Activated T-helper 17 cell treated with anti-CD3 and anti-CD28 coated beads, Interleukin-2, amount 50 U/mL, for 72 hours (primary cell): ENCODE measurements at places on chromosomes 5 and 9. TPM values are rescaled to one million over a fixed set of nuclear protein-coding genes. Genes with fewer than 3 reads are reported as not detected.

The EFNA5 gene
- not detected for total RNA-seq

DNA sequence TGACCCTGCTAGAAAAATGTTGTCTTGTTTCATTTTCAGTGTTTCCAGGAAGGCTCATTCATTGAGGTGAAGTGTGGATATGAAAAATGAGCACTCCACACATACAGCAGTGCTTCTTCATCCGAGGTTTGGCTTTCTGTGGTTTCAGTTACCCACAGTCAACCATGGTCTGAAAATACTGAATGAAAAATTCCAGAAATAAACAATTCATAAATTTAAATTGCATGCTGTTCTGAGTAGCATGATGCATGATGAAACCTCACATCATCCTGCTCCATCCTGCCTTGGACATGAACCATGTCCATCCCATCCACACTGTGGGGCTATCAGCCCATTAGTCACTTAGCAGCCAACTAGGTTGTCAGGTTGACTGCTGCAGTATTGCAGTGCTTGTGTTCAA lies 10.4 kb upstream of the SLC45A2 start:
- peaks cover 4% of the 10 kb centered on the region for H3K4me1 ChIP-seq
- H3K27ac ChIP-seq = no peak overlapping the region
- no peaks in the 10 kb centered on the region for H3K27me3 ChIP-seq
- no peak overlapping the region for H3K4me3 ChIP-seq
- peak; percentile 83 for ATAC-seq

The ROPN1L gene
- 1.0 TPM for total RNA-seq

- H3K4me1 ChIP-seq = peaks cover 29% of the 10 kb centered on the region
- peak overlapping the region; percentile 88 for H3K27ac ChIP-seq
- peaks cover 13% of the 10 kb centered on the region for H3K27me3 ChIP-seq
- H3K36me3 ChIP-seq = peaks cover 35% of the 10 kb centered on the region
- H3K4me3 ChIP-seq = peak overlapping the region; percentile 89
These were observed 1.5 kb downstream of the CTNNA1 start for GRCh38 chr5:138754699-138755057.

DNA sequence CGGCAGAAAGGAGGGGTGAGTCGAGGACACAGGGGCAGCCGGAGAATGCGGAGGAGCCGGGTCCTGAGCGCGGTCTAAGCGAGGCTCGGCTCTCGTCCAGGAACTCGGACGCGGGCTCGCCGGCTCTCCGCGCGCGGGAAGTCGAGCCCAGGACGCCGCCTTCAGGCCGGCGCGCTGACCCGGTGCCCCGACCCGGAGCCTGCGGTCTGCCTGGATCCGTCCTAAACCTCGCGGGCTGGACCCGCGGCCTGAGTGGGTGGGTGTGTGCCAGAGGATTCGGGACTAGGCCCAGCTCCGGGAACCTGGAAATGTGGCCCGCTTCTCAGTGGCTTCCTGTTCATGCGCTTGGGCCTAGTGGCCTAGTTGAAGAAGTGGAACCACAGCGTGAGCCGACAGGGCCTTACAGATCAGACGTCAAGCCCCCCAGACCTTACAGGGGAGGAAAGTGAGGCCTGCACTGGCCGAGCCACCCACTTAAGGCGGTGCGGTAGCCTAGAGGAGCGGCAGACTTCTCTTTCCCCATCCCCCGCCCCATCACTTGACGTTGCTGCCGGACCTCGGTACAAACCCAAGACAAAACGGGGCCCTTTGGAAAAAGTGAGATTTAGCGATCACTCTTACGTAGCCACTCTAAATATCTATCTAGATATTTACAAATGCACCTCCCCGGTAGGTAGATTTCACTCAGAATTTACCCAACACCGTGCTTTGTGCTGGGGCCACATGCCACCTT lies 1.2 kb downstream of the CDKN2B-AS1 start:
- peak overlapping the region; percentile 88 for H3K4me3 ChIP-seq
- no peak for ATAC-seq
- peak overlapping the region; percentile 79 for H3K27ac ChIP-seq
- no peaks in the 10 kb centered on the region for H3K4me1 ChIP-seq

DNA sequence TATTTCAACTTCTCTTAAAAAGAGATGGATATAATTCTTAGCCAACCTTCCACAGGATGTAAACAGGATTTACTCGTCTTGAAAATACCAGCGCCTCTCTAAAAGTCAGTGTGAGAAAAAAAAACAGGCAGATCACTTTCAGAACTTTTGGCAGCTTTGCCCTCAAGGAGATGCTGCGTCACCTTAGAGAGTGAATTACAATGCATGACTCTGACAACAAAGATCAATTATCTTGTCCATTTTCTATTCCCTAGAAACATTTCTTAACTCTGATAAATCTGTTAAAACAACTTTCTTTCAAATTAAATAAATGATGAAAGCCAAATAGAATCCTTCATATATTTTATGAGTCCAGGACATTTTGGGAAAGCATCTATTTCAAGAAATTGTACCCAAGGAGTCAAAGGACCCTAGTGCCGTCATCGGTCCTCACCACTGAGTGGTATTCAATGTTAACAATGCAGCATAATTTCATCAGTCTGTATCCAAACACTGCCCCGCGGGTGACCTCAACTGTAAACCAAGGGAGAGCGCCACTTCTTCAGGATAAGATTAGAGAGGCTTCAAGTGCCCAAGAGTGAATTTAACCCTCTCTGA lies 536.0 kb downstream of the PDE4D start:
- H3K27me3 ChIP-seq = peaks cover 29% of the 10 kb centered on the region
- H3K4me1 ChIP-seq = no peaks in the 10 kb centered on the region
- no peak overlapping the region for H3K4me3 ChIP-seq
- no peak for ATAC-seq

- H3K4me1 ChIP-seq = no peaks in the 10 kb centered on the region
- H3K27ac ChIP-seq = no peak overlapping the region
- no peak for ATAC-seq
- peaks cover 7% of the 10 kb centered on the region for H3K27me3 ChIP-seq
These were observed 85.6 kb downstream of the PSD2 start for GRCh38 chr5:139881143-139881733.

The INSL6 gene
- not detected for total RNA-seq

DNA sequence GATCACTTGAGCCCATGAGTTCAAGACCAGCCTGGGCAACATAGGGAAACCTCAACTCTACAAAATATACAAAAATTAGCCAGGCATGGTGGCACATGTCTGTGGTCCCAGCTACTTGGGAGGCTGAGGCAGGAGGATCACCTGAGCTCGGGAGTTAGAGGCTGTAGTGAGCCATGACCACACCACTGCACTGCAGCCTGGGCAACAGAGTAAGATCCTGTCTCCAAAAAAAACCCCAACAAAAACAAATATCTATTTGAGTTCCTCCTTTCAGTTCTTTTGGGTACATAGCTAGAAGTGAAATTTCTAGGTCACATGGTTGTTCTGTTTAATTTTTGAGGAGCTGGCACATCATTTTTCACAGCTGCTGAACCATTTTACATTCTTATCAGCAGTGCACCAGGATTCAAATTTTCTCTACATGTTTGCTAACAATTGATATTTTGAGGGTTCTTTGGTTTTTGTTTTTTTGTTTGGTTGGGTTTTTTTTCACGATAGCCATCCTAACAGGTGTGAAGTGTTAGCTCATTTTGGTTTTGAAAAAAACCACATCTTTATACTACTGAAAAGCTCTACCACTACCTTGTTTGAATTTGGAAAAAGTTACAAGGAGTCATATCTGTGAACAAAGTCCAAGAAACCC lies 176.9 kb upstream of the SLC12A2 start:
- ATAC-seq = peak; percentile 29
- H3K36me3 ChIP-seq = no peaks in the 10 kb centered on the region
- H3K27ac ChIP-seq = no peak overlapping the region
- peaks cover 5% of the 10 kb centered on the region for H3K4me1 ChIP-seq
- no peak overlapping the region for H3K4me3 ChIP-seq

The NUTM2F gene
- total RNA-seq = not detected

- H3K36me3 ChIP-seq = peaks cover 93% of the 10 kb centered on the region
- peaks cover 26% of the 10 kb centered on the region for H3K4me1 ChIP-seq
- no peak for ATAC-seq
These were observed 78.6 kb downstream of the SERINC5 start for GRCh38 chr5:80177236-80177635.

The TCERG1 gene
- total RNA-seq = 84.1 TPM

- no peak for ATAC-seq
- no peak overlapping the region for H3K27ac ChIP-seq
- no peaks in the 10 kb centered on the region for H3K27me3 ChIP-seq
- no peaks in the 10 kb centered on the region for H3K4me1 ChIP-seq
- H3K4me3 ChIP-seq = no peak overlapping the region
- no peaks in the 10 kb centered on the region for H3K36me3 ChIP-seq
These were observed 267.1 kb upstream of the EFNA5 start for GRCh38 chr5:107937651-107938355.

DNA sequence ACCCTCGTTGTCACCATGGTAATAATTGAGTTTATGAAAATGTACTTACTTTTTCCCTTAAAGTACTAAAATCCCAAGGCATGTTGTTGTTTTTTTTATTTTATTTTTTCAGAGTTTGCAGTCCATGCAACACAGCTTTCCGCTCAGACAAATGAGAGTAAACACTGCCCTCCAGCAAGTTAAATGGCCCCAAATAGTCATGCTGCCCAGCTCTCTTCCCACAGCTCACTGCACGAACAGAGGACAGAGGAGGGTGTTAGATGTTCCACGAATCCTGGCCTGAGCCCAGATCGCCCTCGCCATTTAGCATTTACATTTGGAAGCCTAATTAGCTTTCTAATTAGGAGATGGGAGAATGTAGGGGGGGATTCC lies 1.9 kb downstream of the NIM1K start:
- H3K27me3 ChIP-seq = peaks cover 6% of the 10 kb centered on the region
- ATAC-seq = no peak
- H3K4me3 ChIP-seq = peak overlapping the region; percentile 93
- peak overlapping the region; percentile 92 for H3K27ac ChIP-seq
- peaks cover 5% of the 10 kb centered on the region for H3K4me1 ChIP-seq

- no peak overlapping the region for H3K4me3 ChIP-seq
- H3K36me3 ChIP-seq = no peaks in the 10 kb centered on the region
- no peaks in the 10 kb centered on the region for H3K4me1 ChIP-seq
These were observed 18.9 kb upstream of the VLDLR start for GRCh38 chr9:2602704-2603116.

- peak; percentile 87 for ATAC-seq
- H3K36me3 ChIP-seq = peaks cover 9% of the 10 kb centered on the region
- H3K27me3 ChIP-seq = no peaks in the 10 kb centered on the region
- H3K4me1 ChIP-seq = peaks cover 25% of the 10 kb centered on the region
- peak overlapping the region; percentile 89 for H3K27ac ChIP-seq
These were observed 26.9 kb upstream of the EEIG1 start for GRCh38 chr9:128007566-128008138.
